NCI-H345 (cell line): ENCODE measurements at places on chromosomes 7 and 10.
A peak's percentile ranks its signal among the peaks of the same experiment; 100 is the strongest.

DNA sequence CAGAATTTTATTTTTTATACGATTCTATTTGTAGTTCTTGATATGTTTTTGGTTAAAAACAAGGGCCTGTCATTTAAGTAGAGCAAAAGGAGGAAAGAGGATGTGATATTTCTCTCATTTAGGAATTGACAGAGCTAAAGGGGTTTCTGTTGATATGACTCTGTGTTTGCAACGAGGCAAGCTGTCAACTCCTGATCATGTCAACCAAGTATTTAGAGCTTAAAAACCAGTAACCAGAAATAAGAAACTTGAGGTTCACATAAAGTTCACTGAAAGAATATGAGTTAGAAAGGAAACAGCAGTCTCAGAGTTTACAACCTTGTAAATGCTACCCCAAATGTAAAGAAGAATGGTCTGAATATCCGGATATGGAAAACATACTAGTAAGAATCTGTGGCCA is 434.2 kb downstream of the PARD3 start:
- no peak for DNase-seq

- DNase-seq, result peak; percentile 14
Observed at GRCh38 chr7:1160670-1161021, 650 bp upstream of the ZFAND2A start.

DNA sequence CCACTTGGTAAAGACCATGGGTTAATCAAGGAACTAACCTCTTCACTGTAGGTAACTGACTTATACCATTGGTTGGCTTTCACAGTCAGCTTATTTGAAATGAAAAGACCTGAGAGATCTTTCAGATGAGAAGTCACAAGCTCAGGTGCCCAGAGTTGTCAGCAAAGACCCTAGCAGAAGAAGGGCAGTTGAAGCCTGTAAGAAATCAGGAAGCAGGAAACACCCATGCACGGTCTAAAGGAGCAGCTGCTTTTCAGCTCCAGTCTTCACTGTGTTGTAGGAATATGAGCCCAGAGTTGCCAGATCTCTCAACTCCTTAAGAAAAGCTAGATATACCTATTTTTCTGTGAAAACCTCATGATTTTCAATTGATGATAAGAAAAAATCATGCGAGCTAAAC is 130.0 kb downstream of the ARID5B start:
- DNase-seq, result no peak

- peak; percentile 38 for DNase-seq
Observed at GRCh38 chr7:43700059-43700501, 29.2 kb downstream of the COA1 start.

DNA sequence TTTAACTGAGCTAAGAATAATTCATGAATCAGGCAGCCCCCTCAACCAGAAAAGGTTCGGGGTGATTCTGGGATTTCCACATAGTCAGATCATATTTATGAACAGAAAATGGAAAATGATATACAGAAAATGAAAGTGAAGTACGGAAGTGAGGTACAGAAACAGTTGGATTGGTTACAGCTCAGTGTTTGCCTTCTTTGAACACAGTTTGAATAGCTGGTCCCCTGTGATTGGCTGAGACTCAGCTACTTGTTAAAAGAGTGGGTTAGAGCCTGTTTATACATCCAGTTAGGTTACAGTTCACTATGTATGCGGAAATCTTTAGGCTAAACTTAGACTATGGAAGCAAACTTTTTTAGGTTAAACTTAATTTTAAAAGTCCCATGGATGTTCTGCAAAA is 511.7 kb downstream of the PLXDC2 start:
- no peak for DNase-seq

- no peak for DNase-seq
Observed at GRCh38 chr10:89346405-89347254, 18.8 kb downstream of the IFIT3 start.

GRCh38 chr7:116241291-116241690 is 31.0 kb downstream of the TES start:
- DNase-seq, result no peak

DNA sequence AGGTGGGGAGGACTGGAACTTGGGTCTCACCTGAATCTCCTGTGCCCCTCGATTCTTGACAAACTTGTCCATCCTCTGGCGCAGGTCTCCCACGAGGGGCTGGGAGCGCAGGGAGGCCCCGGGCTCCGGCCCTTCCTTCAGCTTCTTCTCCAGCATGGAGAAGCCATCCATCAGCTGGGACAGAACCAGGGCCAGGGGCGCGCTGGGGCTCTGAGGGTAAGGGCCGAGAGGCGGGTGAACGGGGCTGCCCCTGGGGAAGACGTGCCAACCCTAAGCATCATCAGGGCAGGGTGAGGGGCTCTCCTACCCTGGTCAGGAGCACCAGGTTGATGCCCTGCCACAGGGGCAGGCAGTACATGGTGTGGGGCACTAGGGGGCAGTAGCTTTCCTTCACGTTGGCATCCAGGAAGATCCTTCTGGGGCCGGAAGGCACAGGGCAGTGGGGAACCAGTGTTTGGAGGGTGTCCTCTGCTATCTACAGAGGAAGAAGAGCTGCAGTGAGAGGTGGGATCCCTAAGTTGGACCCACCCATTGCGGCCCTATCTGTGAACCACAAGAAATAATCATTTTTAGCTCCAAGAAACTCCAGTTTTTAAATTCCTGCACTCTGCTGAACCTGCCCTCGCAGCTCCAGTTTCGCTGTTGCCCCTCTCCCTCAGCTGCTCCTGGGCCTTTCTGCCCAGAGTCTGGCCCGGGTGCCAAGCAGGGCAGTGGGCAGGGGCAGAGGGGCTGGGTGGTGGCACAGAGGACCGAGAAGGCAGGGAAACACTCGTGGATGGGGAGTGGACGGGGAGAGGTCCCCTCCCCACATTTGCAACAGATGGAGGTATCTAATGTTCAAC is 10.8 kb upstream of the PYROXD2 start:
- DNase-seq, result peak; percentile 23

DNA sequence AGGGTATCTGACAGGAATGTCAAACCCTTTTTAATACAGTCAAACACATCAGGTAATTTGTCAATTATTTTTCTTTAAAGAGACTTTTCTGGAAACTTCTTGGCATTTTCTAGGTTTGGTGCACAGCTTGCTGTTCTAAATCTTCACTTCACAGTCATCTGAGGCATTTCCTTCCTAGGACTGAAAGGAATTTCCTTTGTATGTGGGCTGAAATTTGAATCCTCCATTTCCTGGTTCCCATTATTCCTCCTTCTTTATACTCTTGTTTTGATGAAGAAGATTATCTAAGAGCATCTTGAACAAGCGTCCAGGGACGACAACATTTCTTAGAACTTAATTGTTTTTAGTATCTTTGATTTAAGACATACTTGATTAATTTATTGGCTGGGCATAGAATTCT is 24.9 kb downstream of the CALD1 start:
- no peak for DNase-seq

- DNase-seq, result no peak
Observed at GRCh38 chr7:112788778-112789343, 1.3 kb downstream of the TMEM168 start.

DNA sequence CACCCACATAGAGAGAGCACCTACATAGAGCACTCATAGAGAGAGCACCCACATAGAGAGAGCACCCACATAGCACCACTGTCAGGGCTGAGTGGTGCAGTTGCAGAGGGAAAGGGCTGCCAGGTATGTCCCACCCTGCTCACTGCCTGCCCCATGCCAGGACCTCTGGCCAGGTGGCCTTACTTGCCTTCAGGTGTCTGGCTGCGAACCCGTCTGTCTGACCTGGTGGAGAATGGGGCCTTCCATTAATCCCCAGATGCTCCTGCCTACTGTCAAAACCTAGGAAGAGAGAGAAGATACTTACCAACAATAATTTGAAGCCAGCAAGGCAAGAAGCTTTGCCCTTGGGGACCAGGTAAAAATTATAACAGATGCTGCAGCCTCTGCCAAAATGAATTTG is 51.1 kb downstream of the INSIG1 start:
- no peak for DNase-seq
